ENCODE measurements at places on chromosomes 2 and 18. TPM values are rescaled to one million over a fixed set of nuclear protein-coding genes. Genes with fewer than 3 reads are reported as not detected.

DNA sequence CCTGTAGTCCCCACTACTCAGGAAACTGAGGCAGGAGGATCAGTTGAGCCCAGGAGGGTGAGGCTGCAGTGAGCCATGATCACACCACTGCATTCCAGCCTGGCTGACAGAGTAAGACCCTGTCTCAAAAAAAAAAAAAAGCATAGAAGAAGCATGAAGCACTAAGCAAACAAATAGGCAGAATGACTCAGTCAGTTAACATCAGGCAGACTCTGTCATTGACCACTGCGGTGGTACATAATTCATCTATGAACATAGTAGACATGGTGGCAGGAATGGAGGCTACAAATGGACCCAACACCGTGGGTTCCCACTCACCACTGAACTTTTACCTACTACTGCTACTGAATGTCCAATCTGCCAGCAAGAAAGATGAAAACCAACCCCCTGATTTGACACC, 7.6 kb upstream of the ASXL2 start:
- no peaks in the 10 kb centered on the region for H3K36me3 ChIP-seq
- H3K4me1 ChIP-seq, result no peaks in the 10 kb centered on the region
- peaks cover 14% of the 10 kb centered on the region for H3K27me3 ChIP-seq
- no peak overlapping the region for H3K27ac ChIP-seq
- DNase-seq, result no peak
- no peak overlapping the region for H3K4me3 ChIP-seq

FZD7 gene
- 30.1 TPM for total RNA-seq

UGT1A5 gene
- total RNA-seq, result not detected

GRCh38 chr18:65415098-65415497, 335.7 kb upstream of the CDH7 start:
- no peak for DNase-seq
- H3K27me3 ChIP-seq, result no peaks in the 10 kb centered on the region
- no peak overlapping the region for H3K4me3 ChIP-seq

TPO gene
- total RNA-seq, result 7.8 TPM

- no peak for DNase-seq
- H3K4me3 ChIP-seq, result no peak overlapping the region
- no peaks in the 10 kb centered on the region for H3K4me1 ChIP-seq
- no peak overlapping the region for H3K27ac ChIP-seq
These were observed 142.9 kb upstream of the GYPC start for GRCh38 chr2:126513033-126513432.

- H3K36me3 ChIP-seq, result no peaks in the 10 kb centered on the region
- H3K27ac ChIP-seq, result no peak overlapping the region
- H3K4me1 ChIP-seq, result no peaks in the 10 kb centered on the region
- DNase-seq, result no peak
- no peak overlapping the region for H3K4me3 ChIP-seq
- peaks cover 30% of the 10 kb centered on the region for H3K27me3 ChIP-seq
These were observed 122.8 kb downstream of the TMEM18 start for GRCh38 chr2:554444-554843.

DNA sequence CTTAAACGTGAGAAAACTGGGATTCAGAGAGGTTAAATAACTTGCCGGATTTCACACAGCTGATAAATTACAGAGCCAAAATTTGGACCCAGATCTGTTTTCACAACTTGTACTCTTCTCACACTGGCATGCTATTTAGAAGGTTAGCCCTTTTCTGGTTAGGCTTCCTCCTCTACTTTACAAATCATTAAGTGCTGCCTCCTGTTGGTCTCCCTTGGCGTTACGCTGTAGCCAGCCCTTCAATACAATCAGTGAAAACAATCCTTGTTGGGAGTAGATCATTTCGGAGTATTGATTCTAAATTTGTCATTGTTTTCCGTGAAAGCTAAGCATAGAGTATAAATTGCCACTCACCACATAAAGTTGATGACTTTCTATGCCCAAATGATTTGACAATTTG, 153.5 kb downstream of the ARHGAP15 start:
- H3K4me3 ChIP-seq, result no peak overlapping the region
- no peak overlapping the region for H3K27ac ChIP-seq
- H3K36me3 ChIP-seq, result no peaks in the 10 kb centered on the region
- no peaks in the 10 kb centered on the region for H3K27me3 ChIP-seq
- DNase-seq, result no peak
- no peaks in the 10 kb centered on the region for H3K4me1 ChIP-seq

DNA sequence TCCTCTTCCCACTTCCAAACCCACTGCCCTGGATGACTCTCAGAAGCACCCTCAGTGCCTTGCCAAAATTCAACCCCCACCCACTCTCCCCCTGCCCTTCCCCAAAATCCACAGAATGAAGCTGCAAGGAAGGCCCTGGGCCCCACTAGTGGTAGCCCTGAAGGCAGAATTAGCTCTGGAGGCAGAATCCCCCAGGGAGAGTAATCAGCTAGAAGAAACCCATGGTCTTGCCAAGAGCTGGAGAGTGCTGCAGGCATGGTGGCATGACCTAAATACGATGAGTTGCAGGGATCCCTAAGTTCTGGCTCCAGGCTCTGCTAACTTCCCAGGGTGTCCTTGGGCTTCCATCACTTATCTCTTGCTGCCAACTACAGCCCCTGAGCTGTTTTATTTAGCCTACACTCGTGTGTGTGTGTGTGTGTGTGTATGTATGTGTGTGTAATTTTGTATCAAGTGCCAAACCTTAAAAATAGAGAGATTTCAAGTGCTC, 7.9 kb downstream of the GAD1 start:
- H3K36me3 ChIP-seq, result no peaks in the 10 kb centered on the region
- no peak for DNase-seq
- H3K4me1 ChIP-seq, result peaks cover 40% of the 10 kb centered on the region
- no peak overlapping the region for H3K27ac ChIP-seq

GRCh38 chr2:11500702-11501303, 33.0 kb upstream of the GREB1 start:
- H3K27ac ChIP-seq, result no peak overlapping the region
- no peak for DNase-seq
- no peaks in the 10 kb centered on the region for H3K36me3 ChIP-seq
- H3K4me1 ChIP-seq, result no peaks in the 10 kb centered on the region
- H3K27me3 ChIP-seq, result no peaks in the 10 kb centered on the region
- no peak overlapping the region for H3K4me3 ChIP-seq

DNA sequence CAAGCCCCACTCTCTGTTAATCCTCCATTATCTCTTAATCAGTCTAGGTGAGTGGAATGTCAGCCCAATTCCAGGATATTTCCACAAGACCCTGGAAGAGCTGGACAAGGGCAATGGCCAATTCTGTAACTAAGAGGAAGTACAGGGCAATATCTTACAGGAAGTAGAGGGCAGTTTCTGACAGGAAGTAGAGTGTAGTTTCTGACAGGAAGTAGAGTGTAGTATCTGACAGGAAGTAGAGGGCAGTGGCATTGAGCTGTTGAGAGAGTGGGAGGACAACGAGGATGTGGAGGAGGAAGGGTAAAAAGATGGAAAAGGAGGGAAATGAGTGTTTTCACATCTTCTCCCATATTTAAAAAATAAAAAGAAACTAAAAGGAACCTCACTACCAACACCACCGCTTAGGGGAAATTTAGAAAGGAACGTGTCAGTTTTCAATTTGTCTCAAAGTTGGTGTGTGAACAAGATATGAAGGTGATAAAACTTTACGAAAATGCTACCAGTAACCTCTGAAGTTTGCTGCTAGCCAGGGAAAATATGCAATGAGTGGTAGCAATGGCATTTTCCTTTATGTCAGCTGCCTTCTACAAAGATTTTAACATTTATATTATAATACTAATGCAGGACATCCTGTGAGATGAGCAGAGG, 430.9 kb upstream of the HNRNPA3 start:
- no peak overlapping the region for H3K4me3 ChIP-seq
- no peak overlapping the region for H3K27ac ChIP-seq
- no peak for DNase-seq
- no peaks in the 10 kb centered on the region for H3K36me3 ChIP-seq
- H3K27me3 ChIP-seq, result no peaks in the 10 kb centered on the region

MAPRE3 gene
- 39.9 TPM for total RNA-seq

- DNase-seq, result no peak
- no peaks in the 10 kb centered on the region for H3K36me3 ChIP-seq
- no peaks in the 10 kb centered on the region for H3K4me1 ChIP-seq
- H3K4me3 ChIP-seq, result no peak overlapping the region
- H3K27ac ChIP-seq, result no peak overlapping the region
These were observed 344.5 kb upstream of the ID2 start for GRCh38 chr2:8337321-8337720.

GRCh38 chr2:58680755-58681310, 439.7 kb upstream of the FANCL start:
- H3K27me3 ChIP-seq, result no peaks in the 10 kb centered on the region
- no peaks in the 10 kb centered on the region for H3K36me3 ChIP-seq
- DNase-seq, result no peak
- H3K4me3 ChIP-seq, result no peak overlapping the region
- no peaks in the 10 kb centered on the region for H3K4me1 ChIP-seq
